ENCODE measurements at places on chromosomes 6 and 20.

- DNase-seq = no peak
These were observed 135.0 kb downstream of the SLC16A10 start for GRCh38 chr6:111222341-111222740.

DNA sequence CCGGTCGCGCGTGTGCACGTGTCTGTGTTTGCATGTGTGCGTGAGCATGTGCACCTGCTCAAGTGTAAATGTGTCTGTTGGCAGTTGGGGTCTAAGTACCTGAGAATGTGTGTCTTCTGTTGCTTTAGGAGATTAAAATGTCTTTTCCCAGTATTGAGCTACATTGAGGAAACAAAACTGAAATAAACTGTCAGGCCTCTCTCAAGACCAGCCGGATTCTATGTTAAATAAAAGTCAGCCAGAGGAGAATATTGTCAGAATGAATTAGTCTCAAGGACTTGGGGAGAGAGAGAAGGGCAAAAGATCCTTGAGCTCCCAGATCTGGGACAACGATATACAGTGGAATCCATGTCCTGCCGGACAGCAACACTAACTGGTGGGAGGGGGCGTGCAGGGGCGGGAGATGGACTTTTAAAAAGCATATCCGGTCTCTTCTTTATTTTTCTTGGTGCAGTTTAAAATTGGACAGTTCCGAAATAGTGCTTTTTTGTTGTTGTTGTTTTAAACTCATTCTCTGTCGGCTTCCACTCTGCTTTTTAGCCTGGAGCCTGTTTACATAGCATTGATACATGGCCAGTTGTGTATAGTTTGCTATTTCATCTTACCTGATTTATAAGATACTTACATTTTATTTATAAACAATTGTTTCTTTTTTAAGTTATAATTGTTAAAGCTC is 3.3 kb upstream of the TBX18 start:
- no peak for DNase-seq

- DNase-seq = peak; percentile 23
These were observed 1.1 kb downstream of the MGME1 start for GRCh38 chr20:17969884-17970409.

GRCh38 chr6:18265787-18266522 is 1.6 kb upstream of the DEK start:
- no peak for DNase-seq

DNA sequence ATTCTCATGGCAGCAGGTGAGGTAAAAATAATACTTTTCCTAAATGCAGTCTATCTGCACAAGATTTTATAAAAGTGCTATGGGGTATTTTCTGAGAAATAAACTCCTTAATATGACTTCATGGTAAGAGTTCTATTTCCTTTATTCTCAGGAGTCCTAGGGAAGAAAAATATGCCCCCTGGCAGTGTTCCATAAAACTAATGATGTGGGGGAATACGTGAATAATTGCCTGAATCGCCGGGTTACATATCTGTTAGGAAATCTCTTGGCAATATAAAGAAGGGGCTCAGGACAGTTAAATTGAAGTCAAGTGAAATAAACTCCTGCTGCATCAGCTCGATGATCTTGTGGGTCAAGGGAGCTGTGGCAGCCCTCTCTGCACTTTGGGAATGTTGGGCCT is 229.7 kb downstream of the MAFB start:
- DNase-seq = no peak
